ENCODE measurements at places on chromosomes 16 and 17.

DNA sequence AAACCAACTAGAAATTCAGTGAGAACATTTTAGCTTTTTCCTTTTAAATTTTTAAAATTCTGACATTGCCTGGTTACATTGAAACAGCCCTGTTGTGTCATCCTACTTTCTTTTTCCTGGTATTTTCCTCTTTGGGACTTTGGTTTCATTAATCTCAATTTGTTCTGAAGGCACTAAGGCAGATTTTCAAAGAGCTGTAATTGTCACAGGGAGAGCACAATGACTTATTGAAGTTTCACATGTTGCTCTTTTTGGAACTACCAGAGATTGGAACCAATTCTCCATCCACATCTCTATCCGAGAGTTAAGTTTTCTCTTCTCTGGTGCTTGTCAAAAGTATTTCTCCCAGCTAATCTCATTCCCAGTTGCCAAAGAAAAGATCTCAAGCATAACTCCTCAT lies 144.7 kb upstream of the TBX2 start:
- no peak for DNase-seq

DNA sequence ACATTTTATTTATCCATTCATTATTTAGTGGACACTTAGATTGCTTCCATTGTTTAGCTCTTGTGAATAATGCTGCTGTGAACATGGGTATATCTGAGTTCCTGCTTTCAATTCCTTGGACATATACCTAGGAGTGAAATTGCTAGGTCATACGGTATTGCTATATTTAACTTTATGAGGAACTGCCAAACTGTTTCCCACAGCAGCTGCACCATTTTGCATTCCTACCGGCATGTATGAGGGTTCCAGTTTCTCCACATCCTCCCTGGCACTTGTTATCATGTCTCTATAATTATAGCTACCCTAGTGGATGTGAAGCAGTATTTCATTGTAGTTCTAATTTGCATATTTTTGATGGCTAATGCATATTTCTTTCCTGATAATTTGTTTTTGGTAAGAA lies 23.7 kb upstream of the DRG2 start:
- no peak for DNase-seq

DNA sequence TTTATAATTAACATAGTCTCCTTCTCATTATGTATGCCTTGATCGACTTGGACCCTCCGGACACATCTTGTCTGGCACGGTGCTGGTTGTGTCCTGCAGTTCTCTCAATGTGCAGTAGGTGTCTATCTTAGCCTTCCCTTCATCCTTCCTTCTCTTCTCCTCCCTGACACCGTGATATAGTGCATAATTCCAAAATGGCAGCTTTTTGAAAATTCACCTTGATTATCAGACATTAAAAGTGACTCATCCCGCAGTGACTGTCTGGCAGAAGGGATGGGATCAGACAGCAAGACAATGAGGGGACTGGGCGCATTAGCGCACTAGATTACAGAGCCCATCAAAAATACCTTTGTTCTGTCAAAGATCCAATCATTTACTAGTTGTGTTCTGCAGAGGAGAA lies 70.0 kb upstream of the PMFBP1 start:
- DNase-seq: peak; percentile 39

- no peak for DNase-seq
Measured at GRCh38 chr17:39116224-39116623, 35.2 kb downstream of the PLXDC1 start.

DNA sequence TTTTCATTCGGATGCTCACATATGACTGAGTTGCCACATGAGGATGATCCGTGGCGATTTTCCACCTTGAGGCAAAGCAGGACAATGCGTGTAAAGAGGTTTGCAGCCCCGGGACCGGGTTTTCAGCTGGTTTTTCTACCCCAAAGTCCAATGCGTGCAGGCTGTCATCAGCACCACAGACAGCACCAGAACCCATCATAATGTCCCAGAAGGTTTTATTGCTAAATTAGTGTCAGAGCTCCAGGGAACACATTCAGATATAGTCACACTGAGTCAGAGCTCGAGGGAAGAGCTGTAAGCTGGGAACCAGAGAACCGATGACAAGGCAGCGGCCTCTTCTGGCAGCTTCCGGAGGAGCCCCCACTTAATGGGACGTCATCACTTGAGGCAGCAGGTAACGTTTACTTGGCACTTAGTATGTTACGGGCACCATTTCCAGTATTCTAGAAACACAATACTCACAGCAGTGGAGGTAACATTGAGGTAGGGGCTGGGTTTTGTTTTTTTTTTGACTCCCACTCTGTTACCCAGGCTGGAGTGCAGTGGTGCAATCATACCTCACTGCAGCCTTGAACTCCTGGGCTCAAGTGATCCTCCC lies 8.9 kb upstream of the NAGPA start:
- DNase-seq: peak; percentile 33

DNA sequence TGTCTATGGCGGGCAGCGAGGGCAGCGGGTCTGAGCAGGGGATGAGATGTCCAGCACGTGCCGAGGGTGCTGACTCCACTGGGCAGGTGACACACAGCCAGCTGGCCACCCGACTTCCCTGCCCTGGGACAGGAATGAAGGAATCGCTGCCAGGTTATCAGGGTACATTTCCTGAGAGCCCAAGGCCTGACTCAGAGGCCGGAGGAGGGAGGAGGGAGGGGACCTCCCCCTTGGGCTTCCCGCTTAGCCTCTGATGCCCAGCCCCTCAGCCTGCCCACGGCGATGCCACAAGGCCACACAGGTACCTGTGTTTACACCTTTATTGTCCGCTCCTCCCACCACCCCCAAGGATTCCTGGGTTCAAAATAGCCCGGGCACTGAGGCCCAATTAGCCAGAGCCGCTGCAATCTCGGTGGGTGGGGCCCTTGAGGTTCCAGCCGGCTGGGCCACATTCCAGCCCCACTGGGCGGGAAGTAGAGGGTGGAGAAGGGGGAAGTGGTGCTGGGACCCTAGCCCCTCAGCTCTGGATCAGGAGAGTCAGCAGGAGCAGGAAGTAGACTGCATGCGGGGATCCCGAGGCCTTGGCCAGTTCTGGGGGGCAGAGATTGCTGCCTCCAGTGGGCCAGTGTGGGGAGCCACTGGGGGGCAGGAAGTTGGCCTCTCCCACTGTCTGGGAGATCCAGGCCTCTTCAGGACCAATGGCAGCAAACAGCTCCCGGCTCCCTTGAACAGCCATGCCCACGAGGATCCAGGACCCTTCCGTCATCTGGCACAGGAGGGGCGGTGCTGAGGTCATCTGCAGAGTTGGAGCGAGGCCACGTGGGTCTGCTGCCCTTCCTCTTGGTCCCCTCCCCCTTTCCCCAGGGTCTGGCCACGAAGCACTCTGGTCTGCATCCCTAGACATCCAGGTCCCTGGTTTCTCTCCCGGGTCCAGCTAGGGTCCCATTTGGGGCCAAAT lies 3.4 kb upstream of the PRSS8 start:
- no peak for DNase-seq

Measured in NCI-H2081 (cell line).